ENCODE measurements at places on chromosomes 5 and 9. TPM values are rescaled to one million over a fixed set of nuclear protein-coding genes. Genes with fewer than 3 reads are reported as not detected.

GRCh38 chr5:34511915-34512314 is 144.2 kb upstream of the RAI14 start:
- no peaks in the 10 kb centered on the region for H3K36me3 ChIP-seq
- peaks cover 48% of the 10 kb centered on the region for H3K4me1 ChIP-seq
- no peaks in the 10 kb centered on the region for H3K27me3 ChIP-seq

Gene AJM1
- 7.5 TPM for total RNA-seq

DNA sequence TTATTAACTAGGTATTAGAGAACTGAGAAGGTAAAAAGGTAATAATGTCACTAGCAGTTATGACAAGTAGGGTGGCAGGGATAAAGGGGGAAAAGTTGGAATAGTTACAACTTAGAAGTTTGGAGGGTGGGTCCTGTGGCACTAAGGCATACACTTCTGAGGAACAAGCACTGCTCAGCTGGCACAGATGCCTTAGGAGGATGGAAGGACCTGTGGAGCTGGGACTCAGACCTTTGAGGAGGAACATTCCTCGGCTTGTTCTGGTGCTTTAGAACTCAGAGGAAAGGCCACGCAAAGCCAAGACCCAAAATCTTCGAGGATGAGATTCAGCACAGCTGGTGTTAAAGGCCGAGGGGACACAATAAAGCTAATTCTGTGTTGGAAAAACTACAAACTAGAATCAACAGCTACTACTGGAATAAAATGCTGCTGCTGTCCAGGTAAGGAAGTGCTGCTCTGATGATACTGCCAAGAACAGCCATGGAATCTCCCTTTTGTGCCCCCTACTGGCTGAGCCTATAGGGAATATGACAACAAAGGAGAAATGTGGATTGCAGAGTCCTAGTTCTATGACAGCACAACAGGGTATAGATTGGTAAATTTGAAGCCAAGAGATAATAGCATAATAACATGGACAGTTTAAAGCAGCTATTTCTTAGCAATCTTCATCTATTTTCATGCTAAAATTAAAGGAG is 126.7 kb downstream of the SLC25A46 start:
- no peaks in the 10 kb centered on the region for H3K4me1 ChIP-seq
- H3K36me3 ChIP-seq = no peaks in the 10 kb centered on the region
- no peak overlapping the region for H3K4me3 ChIP-seq
- peaks cover 27% of the 10 kb centered on the region for H3K27me3 ChIP-seq

Gene PCDHGC5
- 1.7 TPM for total RNA-seq

Gene LCN10
- total RNA-seq = not detected

DNA sequence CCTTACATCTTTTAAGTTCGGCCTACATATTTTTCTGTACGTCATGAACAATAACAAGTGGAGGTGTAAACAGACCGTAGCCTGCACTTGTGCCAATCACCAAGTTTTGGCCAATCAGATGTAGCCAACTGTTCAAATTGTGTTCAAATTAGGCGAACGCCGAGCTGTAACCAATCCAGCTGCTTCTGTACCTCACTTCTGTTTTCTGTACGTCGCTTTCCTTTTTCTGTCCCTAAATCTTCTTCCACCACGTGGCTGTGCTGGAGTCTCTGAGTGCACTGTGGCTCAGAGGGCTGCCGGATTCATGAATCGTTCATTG is 26.4 kb downstream of the TRIM14 start:
- no peaks in the 10 kb centered on the region for H3K36me3 ChIP-seq
- H3K27ac ChIP-seq = no peak overlapping the region
- no peak for DNase-seq
- H3K4me3 ChIP-seq = no peak overlapping the region

DNA sequence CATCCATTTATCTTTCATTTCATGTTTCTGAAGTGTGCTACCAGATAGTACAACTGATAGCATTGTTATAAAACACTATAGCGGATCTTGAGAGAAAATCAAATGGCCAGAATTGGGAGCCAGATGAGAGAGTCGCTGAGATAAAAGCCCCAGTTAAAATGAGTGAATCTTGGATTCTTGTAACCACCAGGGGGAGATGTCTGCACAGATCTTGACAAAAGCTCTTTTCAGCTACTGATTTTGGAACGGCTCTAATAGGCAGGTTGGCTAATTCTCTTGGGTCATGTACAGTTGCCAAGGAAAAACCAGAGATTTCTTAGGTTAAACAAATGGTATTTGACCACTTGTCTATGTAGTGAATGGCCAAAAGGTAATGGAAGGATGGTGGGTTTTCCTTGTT is 21.7 kb downstream of the F2RL2 start:
- peaks cover 33% of the 10 kb centered on the region for H3K4me1 ChIP-seq
- DNase-seq = no peak
- no peaks in the 10 kb centered on the region for H3K36me3 ChIP-seq
- no peaks in the 10 kb centered on the region for H3K27me3 ChIP-seq
- H3K27ac ChIP-seq = no peak overlapping the region

DNA sequence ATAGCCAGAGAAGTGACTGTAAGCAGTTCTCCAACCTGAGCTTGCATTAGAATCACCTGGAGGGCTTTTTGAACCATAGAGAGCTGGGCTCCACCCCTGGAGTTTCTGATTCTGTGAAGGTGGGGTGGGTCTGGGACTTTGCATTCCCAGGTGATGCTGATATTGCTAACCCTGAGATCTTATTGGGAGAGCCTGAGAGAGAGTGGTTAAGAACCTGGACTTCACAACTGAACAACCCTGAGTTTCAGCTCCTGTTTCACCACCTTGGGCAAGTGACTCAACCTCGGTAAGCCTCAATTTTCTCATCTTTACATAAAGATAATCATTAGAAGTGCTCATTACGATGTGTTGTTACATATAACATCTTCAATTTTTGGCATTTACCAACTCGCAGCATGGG is 498.6 kb downstream of the EBF1 start:
- no peaks in the 10 kb centered on the region for H3K4me1 ChIP-seq
- H3K27ac ChIP-seq = no peak overlapping the region
- no peaks in the 10 kb centered on the region for H3K36me3 ChIP-seq
- DNase-seq = no peak
- no peaks in the 10 kb centered on the region for H3K27me3 ChIP-seq

GRCh38 chr5:82850393-82850792 is 226.8 kb downstream of the TMEM167A start:
- H3K27ac ChIP-seq = no peak overlapping the region
- peaks cover 4% of the 10 kb centered on the region for H3K36me3 ChIP-seq
- no peak for DNase-seq
- no peaks in the 10 kb centered on the region for H3K4me1 ChIP-seq

GRCh38 chr5:40474250-40474649 is 205.5 kb upstream of the PTGER4 start:
- H3K4me1 ChIP-seq = peaks cover 20% of the 10 kb centered on the region
- H3K36me3 ChIP-seq = peaks cover 7% of the 10 kb centered on the region
- no peak overlapping the region for H3K27ac ChIP-seq
